ENCODE measurements at places on chromosomes 2 and 18.

DNA sequence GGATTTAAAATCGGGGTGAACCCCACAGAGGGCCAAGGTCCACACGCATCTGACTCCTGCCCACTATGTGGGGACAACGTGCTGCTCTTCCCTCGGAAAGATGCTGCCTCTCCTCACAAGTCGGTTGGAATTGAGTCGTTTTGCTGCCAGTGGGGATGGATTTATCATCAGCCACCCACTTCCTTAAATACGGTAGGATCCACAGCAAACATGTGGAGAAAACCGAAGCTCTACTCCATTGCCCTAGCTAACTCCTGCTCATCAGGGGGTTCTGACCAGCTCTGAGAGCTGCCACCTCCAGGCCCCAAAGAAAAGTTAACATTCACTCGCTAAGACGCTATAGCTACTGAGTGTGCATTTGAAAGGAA lies 80.9 kb downstream of the CHRNA1 start:
- peak; percentile 54 for DNase-seq

GRCh38 chr2:118523761-118524160 lies 323.7 kb downstream of the EN1 start:
- no peak for DNase-seq

GRCh38 chr2:165863810-165864261 lies 69.8 kb upstream of the GALNT3 start:
- DNase-seq, result no peak

- peak; percentile 74 for DNase-seq
Observed at GRCh38 chr18:34649080-34649479, 61.0 kb upstream of the DTNA start.

DNA sequence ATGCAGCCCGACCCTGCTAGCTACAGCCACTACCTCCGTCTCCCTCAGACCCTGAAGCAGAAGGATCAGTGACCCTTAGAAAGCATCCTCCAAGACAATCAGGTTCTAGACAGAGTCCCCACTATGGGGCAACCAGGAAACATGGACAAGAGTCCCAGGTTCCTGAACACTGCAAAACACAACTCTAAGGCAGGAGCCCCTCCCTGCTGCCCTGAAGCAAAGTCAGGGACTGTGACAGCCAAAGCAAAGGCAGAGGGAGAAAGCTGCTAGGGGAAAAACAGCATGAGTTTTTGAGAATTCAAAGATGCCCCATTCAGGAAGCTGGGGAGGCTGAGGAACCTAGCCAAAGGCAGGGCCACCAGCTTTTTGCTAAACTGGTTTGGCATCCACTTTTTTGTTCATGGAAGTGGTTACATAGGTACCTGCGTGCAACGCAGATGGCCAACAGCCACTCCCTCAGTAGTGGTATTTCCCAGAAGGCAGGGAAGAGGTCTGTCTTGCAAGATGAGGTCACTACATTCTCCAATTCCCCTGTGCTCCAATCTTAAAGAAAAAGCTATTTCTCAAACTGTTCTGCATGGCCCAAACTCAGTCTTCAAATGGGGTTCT lies 33.2 kb downstream of the MYO5B start:
- DNase-seq, result no peak

DNA sequence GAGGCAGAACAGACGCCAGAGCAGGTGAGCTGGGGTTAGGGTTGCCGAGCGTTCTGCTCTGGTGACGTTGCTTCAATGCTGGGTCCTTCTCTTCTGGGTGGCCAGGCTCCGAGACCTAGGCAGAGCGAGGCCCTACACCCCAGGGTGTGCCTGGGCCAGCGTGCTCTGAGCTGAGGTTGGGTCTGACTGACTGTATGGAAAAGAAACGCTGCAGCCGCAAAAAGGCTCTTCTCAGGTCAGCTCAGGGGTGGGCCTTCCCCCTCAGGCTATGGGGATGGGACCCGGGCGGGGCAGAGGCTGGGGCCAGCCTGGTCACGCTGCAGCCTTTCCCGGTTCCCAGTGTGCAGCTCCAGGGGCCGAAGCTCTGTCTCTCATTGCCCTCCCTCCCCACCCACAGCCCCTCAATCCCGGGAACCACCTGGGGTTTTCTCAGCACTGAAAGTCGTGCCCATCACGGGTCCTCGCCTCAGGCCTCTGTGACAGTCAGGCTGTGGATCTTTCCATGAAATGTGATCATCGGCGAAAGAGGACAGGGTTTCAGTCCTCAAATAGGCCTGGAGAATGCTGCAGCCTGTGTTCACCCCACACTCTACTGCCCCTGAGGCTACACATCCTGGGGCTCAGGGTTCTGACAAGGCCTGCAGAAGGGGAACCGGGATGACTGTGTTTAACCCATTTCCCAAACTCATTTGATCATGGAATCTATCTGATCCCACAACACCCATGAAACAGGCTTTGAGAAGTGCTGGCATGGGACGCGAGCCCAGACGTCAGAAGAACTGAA lies 19.4 kb downstream of the CYP26B1 start:
- DNase-seq, result no peak

DNA sequence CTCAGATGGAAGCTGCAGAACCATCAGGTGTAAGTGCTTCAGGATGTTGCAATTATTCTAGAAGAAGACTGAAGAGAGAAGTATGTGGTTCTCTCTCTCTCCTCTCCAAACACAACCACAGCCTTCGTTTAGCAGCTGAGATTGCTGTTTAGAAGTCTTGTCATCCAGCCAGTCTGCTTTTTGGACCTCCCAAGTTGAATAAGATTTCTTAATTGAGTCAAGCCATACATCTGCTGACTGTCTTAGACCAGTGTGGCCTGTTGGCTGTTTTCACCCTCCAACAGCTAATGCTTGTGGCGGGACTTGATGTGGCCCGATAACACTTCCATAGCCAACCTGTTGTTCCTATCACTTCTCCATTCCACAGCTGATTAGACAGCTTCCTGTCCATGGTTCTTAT lies 91.3 kb upstream of the TMEM17 start:
- DNase-seq, result peak; percentile 54

DNA sequence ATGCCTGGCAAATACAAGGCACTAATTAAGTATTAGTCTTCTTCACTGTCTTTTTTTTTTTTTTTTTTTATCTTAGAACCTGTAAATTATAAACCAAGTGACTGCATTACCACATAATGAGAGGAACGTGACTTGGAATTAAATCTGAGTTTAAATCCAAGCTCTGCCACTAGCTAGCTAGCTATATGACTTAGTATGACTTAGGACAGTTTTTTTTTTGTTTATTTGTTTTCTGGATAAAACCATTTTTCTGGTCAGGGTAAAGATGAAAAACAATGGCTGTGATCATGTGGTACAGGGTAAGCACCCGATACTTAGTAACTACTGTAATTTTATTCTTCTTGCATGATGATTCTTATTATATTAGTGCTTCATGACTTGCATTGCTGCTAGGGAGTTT lies 191.8 kb upstream of the LRRTM1 start:
- DNase-seq, result no peak

DNA sequence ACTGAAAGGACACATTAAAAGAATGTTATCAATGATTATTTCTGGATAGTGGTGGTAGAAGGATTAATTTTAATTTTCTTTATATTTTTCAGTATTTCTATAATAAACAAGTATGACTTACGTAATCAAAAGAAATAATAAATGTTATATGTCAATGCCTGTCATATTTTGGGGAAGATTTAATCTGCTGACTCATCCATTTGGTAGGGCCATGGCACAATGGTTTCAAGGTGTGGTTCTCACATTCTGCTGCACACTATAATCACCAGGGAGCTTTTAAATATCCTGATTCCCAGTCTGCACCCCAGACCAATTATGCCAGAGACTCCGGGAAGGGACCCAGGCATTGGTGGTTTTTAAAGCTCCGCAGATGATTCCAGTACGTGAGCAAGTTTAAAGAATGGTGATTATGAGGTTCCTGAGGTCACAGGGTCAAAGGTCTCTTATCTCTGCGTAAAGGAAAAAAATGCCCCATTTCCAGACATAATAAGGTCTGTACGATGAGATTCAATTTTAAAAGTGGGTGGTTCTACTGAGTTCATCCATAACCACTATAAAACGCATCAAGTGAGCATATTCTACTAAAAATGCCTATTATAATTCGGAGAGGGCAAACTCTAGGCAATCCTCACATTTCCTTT lies 27.2 kb downstream of the WIPF1 start:
- peak; percentile 10 for DNase-seq

DNA sequence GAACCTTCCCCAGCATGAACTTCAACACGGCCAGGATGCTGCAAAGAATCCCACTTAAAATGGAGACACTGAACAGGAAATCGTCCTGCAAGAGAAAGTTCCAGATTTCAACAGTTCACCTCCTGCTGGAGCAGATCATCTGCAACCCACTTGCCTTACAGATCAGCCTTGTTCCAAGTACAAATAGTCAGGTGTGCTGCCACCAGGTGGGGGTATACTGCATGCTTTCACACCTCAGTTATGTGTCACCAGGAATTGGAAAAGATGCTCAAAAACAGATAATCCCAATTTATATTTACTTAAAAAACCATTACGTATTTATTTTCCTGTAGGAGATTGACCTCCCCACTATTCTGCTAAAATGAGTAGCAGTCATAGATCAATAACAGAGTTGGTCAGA lies 212.3 kb downstream of the MGAT5 start:
- no peak for DNase-seq

- no peak for DNase-seq
Observed at GRCh38 chr18:55863391-55863706, 275.4 kb upstream of the TCF4 start.

- DNase-seq, result no peak
Observed at GRCh38 chr2:515441-516127, 161.6 kb downstream of the TMEM18 start.

- peak; percentile 20 for DNase-seq
Observed at GRCh38 chr2:166627893-166628292, 133.8 kb upstream of the SCN7A start.

DNA sequence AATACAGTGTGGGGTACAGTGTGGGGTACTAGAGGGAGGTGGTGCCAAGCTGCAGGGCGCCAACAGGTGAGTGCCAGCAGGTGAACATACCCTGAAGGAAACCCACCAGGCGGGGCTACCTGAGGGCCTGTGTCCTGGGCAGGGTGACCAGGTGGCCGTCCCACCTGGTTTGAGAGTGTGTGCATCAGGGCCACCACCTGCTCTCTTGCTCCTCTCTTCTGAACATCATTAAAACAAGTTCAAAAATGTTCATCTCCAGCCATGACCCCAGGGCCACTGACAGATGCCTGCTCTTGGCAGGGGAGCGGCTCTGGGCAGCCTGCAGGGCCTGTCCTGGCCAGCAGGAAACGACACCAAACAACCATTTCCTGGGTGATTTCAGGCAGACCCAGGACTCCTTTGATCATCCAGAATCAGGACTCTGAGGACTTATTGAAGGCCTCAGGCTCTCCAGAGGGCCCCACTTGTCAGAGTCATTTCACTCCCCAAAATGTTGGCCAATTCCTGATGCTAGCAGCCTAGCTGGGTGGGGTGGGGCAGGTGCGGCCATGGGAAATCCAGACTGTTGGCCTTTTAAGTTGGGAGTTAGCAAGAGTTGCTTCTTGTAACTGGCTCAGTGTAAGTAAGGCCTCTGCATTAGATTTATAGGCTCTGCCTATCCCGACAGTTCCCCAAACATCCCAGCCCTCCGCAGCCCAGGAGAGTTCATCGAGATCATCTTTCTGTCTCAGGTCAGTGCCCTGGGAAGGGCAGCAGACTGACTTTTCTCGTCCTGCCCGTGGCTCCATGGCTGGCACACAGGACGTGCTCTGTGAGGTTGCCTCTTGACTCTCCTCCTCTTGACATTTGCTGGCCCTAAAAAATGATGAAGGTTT lies 111.5 kb upstream of the ZNF236 start:
- DNase-seq, result no peak

- DNase-seq, result peak; percentile 6
Observed at GRCh38 chr2:232203166-232203891, 175.2 kb upstream of the ALPP start.

GRCh38 chr2:115552726-115553125 lies 1110.3 kb downstream of the DPP10 start:
- DNase-seq, result no peak

GRCh38 chr2:45171136-45171501 lies 161.9 kb upstream of the SIX2 start:
- no peak for DNase-seq

DNA sequence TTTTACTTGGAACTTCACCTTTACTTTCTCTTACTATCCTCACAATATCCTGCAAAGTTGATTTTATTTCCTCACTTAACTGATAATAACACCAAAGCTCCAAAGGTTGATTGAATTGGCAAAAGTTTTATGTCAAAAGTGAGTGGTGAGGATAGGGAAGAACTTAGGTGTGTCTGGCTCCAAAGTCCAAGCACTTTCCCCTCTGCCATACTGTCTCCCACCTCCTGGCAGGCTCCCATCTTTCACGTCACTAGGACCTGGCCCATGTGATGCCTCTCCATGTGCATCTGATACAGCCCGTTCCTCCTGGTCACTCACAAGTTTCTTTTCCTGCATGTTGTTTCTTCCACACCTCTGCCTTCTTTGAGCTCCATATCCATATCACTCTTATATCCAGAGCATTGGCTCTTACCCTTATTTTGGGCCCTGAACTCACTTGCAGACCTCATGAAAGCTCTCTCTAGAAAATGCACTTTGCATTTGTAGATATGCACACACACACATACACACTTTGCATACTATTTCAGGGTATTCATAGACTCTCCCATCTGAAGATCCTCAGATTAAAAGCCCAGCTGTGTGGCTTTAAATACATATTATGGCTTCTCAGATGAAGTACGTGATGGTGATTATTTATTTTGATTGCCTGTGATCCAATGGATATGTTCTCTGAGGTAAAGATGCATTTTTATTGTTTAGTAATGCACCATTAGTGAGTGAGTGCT lies 12.3 kb downstream of the MEP1B start:
- DNase-seq, result no peak

GRCh38 chr18:5772306-5773105 lies 122.8 kb downstream of the TMEM200C start:
- no peak for DNase-seq

DNA sequence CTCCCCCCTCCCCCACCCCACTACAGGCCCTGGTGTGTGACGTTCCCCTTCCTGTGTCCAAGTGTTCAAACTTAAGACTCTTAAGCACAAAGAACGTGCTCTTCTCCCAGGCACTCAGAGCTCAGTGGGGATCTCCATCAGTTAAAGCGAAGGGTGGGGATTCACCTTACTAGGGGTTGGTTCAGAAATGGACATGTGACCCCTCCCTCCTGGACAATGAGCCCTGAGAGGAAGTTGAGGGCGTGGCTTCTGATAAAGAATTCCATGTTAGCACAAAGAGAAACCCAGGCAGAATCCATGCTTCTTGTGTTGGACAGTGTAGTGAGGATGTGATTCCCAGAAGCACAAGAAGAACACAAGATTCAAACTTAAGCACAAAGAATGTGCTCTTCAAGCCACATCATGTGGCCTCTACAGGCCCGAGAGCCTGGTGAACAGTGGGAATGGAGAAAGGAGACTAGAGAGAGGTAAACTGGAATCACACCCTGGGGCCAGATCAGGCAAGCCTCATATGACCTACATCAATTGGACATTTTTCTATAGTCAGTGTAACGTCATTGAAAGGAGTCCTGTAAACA lies 78.1 kb upstream of the TTC39C start:
- no peak for DNase-seq

DNA sequence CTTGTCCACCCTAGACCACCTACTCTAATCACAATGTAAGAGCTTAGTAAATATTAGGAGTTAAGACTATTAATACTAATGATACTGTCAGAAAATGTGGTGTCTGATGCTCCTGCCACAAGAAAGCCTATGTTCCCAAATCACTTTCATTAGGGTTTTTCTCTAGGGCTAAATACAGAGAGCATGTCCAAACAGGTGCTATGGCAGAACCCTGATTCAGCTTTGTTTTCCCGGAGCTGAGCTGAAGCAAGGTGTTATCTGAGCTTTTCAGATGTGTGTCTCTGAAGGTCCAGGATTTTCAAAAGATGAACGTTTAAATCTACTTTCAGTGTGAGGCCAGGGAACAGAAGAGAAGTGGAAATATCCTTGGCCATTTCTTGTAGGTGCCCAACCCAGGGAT lies 40.6 kb downstream of the CPO start:
- no peak for DNase-seq

GRCh38 chr18:79875531-79875919 lies 75.9 kb downstream of the SLC66A2 start:
- no peak for DNase-seq

Data from iris pigment epithelial cell (primary cell).